ENCODE measurements at places on chromosomes 1 and 21. TPM values are rescaled to one million over a fixed set of nuclear protein-coding genes. Genes with fewer than 3 reads are reported as not detected.

The EVA1C gene
- 65.8 TPM for total RNA-seq

The VAMP3 gene
- 143 TPM for total RNA-seq

The SPATA46 gene
- total RNA-seq, result not detected

The SPATA6 gene
- 70.3 TPM for total RNA-seq

The ZNF648 gene
- total RNA-seq, result 0.53 TPM

The PPIAL4G gene
- not detected for total RNA-seq

The TEDDM1 gene
- not detected for total RNA-seq

The CCDC30 gene
- 10.9 TPM for total RNA-seq

The INKA2 gene
- 17.9 TPM for total RNA-seq

The TYW3 gene
- total RNA-seq, result 17.5 TPM

The ZNF593OS gene
- total RNA-seq, result not detected

The CCDC181 gene
- total RNA-seq, result 2.1 TPM

The TTLL7 gene
- 15.7 TPM for total RNA-seq

The IRF6 gene
- total RNA-seq, result 1.8 TPM

The KIF2C gene
- total RNA-seq, result 1.2 TPM

The MNDA gene
- total RNA-seq, result 27.8 TPM

The MPL gene
- total RNA-seq, result 0.40 TPM

The UBAP2L gene
- 142 TPM for total RNA-seq

The ASCL5 gene
- total RNA-seq, result not detected

The CNTN2 gene
- 8.0 TPM for total RNA-seq

The IQCC gene
- 1.1 TPM for total RNA-seq

The KRTAP7-1 gene
- total RNA-seq, result not detected

The DEDD gene
- total RNA-seq, result 34.3 TPM

The DNAJC28 gene
- total RNA-seq, result 2.2 TPM

The KPRP gene
- not detected for total RNA-seq

The PCNT gene
- 41.9 TPM for total RNA-seq

All from sciatic nerve (tissue), 2 donors.